GM20000 (cell line): ENCODE measurements at places on chromosomes 2 and 18.

GRCh38 chr18:63708650-63709049, 5.9 kb downstream of the SERPINB11 start:
- no peak for DNase-seq

GRCh38 chr18:47262301-47263149, 11.1 kb upstream of the SKOR2 start:
- DNase-seq, result no peak

DNA sequence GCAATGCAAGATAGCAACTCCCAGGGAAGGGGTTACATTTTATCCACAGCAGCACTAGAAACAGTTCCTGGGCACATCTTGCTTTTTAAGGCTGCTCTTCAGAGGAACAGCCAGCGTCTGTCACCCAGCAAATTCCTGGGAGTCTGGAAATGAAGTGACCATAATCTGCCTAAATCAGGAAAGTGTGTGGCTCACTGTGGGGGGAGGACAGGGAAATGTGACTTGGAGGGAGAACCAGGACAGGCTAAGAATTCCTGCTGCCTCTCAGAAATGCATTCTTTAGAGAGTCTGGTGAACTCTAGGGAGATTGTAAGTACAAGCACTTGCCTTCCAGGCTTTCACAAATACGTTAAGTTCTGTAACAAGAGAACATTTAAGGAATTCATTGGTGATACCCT, 364.3 kb upstream of the SPHKAP start:
- DNase-seq, result no peak

DNA sequence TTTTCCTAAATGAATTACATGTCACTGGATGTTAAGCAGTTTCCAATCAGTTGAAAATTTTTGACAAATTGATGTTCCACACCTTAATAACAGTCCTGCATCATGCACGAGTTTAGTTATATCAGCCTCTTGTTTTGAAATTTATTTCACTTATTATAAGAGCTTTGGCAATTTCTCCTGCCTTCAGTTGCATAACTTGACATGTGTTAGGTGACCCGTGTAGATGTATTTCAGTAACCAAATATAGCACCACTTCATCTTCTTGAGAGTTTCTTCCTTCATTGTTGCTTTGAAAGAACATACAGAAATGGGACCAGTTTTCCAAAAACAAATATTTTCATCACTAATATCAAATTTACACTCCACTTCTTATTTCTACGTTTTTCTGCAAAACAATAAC, 202.7 kb downstream of the PDE11A start:
- no peak for DNase-seq

DNA sequence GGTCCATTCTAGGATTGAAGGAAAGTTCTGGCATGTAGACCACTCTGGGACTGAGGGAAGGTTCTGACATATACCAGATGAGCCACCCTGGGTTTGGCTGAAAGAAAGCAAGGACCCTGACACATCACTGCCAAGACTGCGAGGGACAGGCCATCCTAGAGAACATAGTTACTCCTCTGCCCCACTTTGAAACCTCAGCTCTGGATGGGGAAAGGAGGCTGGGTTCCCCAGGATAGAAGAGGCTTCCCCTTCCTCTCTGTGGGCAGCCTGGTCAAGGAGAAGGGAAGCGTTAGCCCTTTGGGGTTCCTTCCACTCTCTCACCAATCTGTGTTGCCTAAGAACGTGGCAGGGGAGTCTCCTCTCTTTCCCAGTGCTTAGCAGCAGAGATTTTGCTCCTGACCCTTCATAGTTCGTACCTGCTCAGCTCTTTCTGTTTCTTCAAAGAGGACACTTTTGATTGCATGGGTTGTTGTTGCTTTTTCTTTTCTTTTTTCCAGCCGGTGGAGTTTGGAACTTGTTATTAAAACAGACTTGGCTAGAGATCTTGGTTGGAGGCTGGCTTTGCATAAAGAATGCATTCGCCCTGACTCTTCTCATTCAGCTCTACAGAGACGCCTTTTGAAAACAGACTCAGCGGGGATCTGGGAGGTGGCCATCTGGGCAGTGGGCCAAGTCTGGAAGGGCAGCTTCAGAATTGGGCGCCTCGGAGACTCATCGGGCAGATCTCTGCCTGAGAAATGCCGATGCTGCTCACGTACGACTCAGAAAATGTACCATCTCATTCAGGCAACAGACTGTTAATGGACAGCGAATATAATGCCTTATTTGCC, 166.1 kb downstream of the CLIP4 start:
- no peak for DNase-seq

- DNase-seq, result no peak
Observed at GRCh38 chr18:55097456-55098170, 138.4 kb upstream of the CCDC68 start.

DNA sequence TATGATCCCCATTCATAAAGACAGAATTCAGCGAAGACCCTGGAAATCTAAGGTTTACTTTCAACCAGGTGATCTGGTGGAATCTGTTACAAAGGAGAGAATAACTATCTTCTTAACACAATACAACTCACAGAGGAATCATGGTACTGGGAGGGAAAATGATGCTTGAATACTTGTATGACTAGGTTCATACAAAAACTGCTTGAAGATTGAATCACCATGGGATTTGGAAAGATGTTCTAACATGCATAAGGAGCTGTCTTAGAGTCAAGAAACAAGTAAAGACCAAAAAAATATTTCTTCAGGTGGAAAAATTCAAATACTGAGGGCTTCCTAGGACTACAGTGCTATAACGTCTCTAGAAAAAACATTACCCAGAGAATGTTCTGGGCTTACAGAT, 32.2 kb downstream of the COL5A2 start:
- no peak for DNase-seq

GRCh38 chr18:9095297-9096006, 7.0 kb upstream of the NDUFV2 start:
- peak; percentile 56 for DNase-seq

- DNase-seq, result no peak
Observed at GRCh38 chr2:15675456-15676195, 84.0 kb downstream of the DDX1 start.

DNA sequence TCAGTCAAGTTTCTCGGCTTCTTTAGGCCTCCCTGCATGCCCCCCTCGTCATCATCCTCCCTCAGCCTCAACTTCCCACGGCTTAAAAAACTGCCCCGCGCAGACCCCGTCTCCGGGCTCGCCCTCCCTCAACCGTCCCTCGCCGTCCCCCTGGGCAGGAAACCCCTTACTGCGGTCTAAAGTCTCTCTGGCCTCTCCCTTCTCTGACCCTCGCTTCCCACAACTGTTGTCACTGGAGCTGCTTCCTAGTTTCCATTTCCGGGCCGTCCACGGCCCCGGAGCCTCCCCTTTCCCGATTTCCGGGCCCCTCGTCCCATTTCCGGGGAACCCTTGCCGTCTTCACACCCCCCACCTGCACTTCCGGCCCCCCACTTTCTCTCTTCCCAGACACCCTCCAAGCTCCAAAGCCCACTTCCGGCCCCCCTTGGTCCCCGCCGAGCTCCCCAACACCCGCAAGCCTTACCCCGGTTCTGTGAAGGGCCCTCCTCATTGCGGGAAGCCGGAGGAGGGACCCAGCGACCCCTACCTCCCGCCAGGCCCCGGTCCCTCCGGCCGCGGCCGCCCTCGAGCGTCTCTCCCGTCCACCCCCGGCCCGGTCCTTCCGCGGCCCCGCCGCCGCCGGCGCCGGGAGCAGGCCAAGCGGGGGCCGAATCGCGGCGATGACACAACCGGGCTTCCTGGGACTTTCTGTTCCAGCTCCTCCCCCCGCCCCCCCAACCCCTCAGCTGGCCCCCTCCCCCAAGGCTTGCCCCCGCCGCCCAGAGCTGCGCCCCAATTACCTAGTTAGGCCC, 513 bp downstream of the TRIP12 start:
- peak; percentile 83 for DNase-seq

DNA sequence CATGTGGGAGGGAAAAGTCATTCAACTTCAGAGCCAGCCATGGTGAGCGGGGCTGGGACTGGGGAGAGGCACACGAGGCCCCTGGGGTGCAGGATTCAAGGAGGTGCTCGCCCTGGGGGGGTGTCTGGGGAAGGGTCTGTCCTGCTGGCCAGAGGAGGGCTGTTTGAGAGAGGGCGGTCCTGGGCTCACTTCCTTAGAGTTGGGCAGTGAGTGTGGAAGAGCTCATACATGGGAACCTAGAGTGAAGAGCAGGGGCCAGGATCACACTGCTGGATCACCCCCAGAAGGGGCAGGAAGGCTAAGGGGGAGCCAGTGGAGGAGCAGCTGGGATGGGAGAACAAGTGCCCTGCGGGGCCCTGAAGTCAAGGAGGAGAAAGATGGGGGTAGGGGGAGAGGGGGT, 6.5 kb downstream of the SH3BP4 start:
- no peak for DNase-seq

- DNase-seq, result peak; percentile 84
Observed at GRCh38 chr2:17878281-17879136, at the start of gene KCNS3. Gene KCNS3 (plus strand): TSS chr2:17878667. CDS start chr2:17931009, 52,342 bp downstream.

DNA sequence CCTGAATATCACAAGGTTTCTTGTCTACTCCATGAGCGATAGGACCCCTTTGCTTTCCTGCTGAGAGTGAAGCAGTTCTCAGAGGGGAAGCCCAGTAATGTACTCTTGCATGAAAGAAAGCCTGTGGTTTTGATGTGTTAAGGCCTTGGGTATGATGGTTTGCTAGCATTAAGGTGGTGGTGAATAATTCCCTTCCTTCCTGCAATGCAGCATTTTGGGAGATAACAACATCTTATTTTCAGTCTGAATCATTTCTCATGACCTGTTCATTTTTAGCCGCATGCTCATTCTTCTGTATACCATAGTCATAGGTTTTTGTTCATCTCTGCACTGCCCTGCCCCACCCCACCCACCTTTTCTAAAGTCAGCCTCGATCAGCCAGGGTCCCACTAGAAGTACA, 66.2 kb downstream of the HNMT start:
- DNase-seq, result peak; percentile 7

GRCh38 chr2:116142644-116143227, 1671.8 kb upstream of the DDX18 start:
- DNase-seq, result no peak

GRCh38 chr2:204172145-204172600, 235.6 kb downstream of the ICOS start:
- DNase-seq, result no peak

GRCh38 chr2:239137165-239137897, 263.5 kb downstream of the HDAC4 start:
- DNase-seq, result no peak

- DNase-seq, result peak; percentile 7
Observed at GRCh38 chr2:231933916-231934401, 7.8 kb upstream of the NPPC start.

- DNase-seq, result no peak
Observed at GRCh38 chr2:59021786-59022185, 780.7 kb upstream of the FANCL start.

DNA sequence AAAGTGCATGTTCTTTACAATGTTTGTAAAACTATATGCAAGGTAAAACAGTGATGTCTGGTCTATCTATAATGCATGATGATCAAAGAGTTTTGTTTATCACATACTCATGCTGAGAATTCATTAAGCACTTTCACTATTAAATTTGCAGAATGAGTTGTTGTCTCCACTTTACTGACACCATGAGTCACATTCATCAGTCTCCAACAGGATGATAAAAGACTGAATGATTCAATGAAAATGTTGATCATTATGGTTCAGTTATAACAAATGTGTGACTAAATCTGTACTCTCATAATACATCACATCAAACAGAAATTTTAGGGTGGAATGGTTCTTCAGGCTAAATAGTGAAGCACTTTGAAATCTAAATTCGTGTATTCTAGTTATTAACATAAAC, 129.0 kb downstream of the ERBB4 start:
- DNase-seq, result no peak

DNA sequence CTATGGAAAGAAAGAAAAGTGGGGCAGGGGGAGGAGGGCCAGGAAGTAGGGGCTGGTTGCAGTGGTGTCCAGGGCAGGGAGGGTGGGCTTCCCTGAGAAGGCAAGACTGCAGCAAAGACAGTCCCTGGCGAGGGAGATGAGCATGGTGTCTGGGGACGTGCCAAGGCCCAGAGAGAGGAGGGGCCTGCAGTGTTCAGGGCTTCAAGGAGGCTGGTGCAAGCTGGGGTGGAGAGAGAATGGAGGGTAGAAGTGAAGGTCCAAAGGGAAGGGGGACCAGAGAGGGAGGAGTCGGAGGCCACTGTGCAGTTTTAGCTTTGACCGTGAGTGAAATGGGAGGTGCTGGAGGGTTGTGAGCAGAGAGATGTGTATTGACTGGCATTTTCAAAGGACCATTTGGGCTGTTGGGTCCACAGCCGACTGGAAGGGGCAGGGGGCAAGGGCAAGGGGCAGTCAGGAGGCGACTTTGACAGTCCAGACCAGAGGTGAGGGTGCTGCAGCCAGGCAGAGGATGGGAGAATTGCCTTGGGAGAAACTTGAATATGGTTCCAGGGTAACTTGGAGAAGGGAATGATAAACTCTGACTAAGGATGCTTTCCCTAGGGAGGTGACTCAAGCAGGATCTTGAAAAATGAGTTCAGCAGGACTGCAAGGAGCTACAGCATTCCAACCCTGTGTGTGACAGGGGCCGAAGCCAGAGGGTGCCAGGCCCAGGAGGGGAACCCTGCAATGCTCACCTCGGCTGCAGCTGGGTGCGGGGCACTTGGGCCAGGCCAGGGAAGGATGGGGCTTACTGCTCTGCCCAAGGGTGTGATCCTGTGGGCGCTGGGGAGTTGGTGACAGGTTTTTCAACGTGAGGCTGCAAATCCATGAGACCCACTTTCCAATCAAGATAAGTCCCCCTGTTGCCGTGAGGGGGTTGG, 177.1 kb upstream of the HAAO start:
- no peak for DNase-seq

DNA sequence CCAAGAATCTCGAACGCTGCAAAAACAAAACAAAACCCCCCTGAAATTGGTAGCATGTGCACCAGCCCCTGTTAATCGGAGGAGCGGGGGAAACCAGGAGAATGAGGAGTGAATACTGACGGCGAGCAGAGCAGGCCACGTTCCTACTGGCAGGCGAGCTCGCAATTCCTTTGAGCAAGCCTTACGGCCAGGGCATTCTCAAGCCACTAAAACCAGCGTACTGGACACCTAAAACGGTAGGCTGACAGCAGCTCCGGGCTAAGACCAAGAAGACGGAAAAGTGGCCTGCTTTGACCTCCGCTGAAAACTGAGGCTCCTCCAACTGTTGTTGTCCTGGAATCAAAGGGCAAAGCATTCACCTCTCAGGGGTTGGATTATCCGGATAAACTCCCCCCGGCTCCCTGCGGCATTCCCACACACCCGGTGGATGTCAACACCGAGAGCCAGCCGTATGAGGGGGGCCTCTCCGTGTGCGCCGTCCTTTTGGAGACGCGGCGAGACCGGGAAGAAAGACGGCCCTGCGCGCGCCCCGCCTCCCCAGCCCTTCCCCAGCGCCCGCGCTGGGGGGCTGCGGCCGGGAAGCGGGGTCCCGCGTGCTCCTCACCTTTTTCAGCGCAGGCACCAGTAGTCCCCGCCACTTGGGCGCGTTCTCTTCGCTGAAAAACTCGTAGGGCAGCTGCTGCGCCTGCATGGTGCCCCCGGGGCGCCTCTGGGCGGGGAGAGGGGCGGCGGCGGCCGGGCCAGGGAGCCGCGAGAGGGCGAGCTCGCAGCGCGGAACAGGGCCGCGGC, 925 bp downstream of the SOS1 start:
- DNase-seq, result peak; percentile 89

- no peak for DNase-seq
Observed at GRCh38 chr18:35180455-35180854, 60.4 kb upstream of the ZNF397 start.

- no peak for DNase-seq
Observed at GRCh38 chr2:98468621-98469236, 24.1 kb downstream of the INPP4A start.

GRCh38 chr18:23183411-23184150, 48.3 kb downstream of the CABLES1 start:
- no peak for DNase-seq
